ENCODE measurements at places on chromosomes 11 and 22. TPM values are rescaled to one million over a fixed set of nuclear protein-coding genes. Genes with fewer than 3 reads are reported as not detected.
A peak's percentile ranks its signal among the peaks of the same experiment; 100 is the strongest.

- no peak overlapping the region for H3K4me3 ChIP-seq
- H3K36me3 ChIP-seq = no peaks in the 10 kb centered on the region
- H3K4me1 ChIP-seq = no peaks in the 10 kb centered on the region
- peaks cover 9% of the 10 kb centered on the region for H3K27me3 ChIP-seq
- no peak for DNase-seq
These were observed 9.2 kb downstream of the KCNC1 start for GRCh38 chr11:17743808-17744119.

GRCh38 chr22:38753948-38754750 is 1.6 kb downstream of the SUN2 start:
- peaks cover 83% of the 10 kb centered on the region for H3K4me1 ChIP-seq
- H3K27me3 ChIP-seq = no peaks in the 10 kb centered on the region
- H3K36me3 ChIP-seq = peaks cover 50% of the 10 kb centered on the region
- H3K4me3 ChIP-seq = peak overlapping the region; percentile 98
- peak overlapping the region; percentile 20 for H3K27ac ChIP-seq

- DNase-seq = no peak
- peaks cover 69% of the 10 kb centered on the region for H3K4me1 ChIP-seq
- peak overlapping the region; percentile 2 for H3K27ac ChIP-seq
- H3K27me3 ChIP-seq = no peaks in the 10 kb centered on the region
These were observed 4.4 kb downstream of the BCR start for GRCh38 chr22:23184764-23185113.

Gene MRGPRE
- total RNA-seq = not detected

- no peak overlapping the region for H3K4me3 ChIP-seq
- H3K36me3 ChIP-seq = peaks cover 5% of the 10 kb centered on the region
- DNase-seq = no peak
- H3K4me1 ChIP-seq = peaks cover 90% of the 10 kb centered on the region
- no peaks in the 10 kb centered on the region for H3K27me3 ChIP-seq
- peak overlapping the region; percentile 50 for H3K27ac ChIP-seq
These were observed 8.9 kb downstream of the TOM1 start for GRCh38 chr22:35308480-35309021.

Data from CD4-positive, alpha-beta T cell (primary cell).